IPS DF 19.7 (cell line): ENCODE measurements at places on chromosomes 16 and 17.

GRCh38 chr17:28549236-28550132 is 2.9 kb downstream of the UNC119 start:
- DNase-seq, result no peak

DNA sequence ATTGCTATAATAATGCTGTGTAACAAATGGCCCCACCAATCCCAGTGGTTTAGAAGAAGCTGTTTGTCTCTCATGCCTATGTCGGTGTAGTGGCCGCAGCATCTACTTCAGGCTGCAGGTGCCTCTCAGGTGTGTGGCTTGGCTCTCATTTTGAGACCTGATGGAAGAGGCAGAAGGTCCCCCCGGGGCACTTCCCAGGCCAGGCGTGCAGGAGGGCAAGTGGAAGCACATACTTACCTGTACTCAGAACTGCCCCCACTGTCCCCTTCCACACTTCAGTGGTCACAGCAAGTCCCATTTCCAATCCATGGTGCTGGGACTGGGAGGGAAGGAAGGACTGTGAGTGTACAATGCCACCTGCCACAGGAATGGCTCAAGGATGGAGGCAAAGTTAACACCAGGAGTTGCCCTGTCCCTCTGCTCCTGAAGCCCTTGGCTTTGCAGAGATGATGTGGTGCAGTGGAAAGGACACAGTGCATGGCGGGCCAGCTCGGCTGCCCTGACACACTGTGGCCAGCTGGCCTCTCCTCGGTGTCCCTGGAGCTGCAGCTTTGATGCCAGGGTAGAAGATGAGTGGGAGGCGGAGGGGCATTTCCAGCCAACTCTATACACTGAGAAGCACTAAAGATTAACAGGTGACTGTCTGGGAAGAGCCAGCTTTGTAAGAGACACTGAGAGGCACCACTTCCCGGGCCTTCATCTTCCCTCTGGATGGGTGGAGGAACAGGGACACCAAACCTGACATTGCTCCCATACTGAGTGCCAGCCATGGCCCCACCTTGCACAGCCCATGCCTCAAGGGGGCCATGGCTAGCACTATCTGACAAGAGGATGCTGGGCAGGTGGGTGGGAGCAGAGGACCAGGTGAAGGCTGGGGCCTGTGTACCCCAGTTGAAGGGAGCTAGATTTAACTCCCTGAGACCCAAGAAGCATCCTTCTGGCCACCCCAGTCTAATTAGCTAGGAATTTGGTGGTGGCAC is 105.9 kb downstream of the METRNL start:
- no peak for DNase-seq

GRCh38 chr16:57732037-57732436 is 3.5 kb upstream of the KATNB1 start:
- DNase-seq, result no peak

DNA sequence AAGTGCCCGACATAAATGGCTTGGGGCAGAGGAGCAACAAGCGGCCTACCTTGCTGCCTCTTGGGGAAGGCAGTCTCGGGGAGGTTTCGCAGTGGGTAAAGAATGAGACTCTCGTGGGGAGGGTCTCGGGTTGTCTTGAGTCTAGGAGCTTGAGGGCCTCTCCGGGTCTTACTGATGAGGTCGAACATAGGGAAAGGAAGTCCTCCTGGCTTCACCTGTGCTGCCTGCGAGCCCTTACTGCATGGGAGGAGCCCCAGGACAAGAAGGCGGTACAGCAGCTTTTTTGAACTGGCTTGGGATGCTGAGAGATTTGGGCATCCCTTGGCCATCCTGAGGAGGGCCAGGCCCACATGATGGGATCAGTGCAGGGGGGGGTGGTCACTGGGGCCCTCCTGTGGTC is 71.4 kb downstream of the SPECC1 start:
- DNase-seq, result no peak

DNA sequence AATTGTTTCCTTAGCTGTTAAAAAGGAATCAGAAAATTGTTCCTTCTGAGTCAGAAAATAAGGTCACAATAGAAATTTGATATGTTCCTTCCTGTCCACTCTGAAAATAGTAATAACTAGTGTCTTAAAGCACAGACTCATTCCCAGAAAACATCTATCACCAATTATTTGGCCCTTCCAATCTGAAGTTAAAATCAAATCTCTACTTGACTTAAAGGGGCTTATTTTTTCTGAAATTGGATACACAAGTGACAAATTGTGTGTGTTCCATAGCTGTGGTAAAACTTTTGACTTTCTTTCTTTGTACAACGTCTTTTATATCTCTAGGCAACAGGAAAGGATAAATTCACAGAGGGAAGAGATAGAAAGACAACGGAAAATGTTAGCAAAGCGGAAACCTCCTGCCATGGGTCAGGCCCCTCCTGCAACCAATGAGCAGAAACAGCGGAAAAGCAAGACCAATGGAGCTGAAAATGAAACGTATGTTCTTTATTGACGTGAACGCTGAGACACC is 54.5 kb upstream of the MRC2 start:
- DNase-seq, result no peak

DNA sequence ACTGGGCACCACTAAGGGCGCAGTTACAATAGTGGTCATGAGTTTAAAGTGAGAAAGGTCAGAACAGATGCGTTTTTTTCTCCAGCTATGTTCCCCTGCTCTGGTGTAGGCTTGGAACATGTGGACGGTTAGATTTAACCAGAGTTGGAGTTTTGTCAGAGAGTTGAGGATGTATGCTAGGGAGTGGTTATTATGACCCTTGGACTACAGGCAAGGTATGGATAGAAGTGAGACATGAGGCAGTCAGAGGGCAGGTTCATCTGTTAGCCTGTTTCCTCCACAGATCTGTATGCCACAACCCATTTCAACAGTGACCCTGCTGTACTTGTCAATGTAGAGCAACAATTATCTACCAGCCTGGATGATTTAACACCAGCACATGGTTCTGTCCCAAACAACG is 22.6 kb downstream of the TPPP3 start:
- no peak for DNase-seq

DNA sequence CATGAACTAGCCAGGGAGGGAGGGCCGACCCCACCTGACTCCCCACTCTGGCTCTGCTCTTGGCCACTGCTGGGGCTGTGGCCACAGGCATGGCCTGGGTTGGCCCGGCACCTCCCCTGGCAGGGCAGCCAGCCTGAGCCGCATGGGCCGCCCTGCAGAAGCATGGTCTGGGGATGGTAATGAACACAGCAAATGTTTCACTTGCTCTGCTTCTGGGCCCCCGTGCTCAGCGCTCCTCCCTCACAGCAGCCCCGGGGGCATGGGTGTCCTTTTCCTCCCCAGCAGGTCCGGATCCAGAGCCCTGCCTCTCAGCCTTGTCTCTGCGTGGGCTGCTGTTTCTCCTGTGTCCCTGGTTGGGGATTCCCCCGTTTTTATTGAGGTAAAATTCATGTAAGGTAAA is 30.9 kb upstream of the KCNJ12 start:
- no peak for DNase-seq

DNA sequence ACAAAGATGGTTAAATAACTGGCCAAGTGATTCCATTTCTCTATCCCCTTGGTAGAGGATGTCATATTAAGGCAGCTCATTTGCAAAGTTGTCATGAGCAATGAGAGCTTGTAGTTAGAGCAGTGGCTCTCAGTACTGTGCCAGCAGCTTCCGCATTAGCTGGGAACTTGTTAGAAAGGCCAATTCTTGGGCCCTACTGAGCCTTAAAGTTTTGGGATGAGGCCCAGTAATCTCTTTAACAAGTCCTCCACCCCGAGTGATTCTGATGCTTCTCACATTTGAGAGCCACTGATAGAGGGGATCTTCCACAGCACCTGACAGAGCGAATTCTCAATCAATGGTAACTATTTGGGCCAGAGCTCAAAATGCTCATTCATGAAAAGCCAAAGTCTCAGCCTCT is 20.2 kb upstream of the CCL1 start:
- DNase-seq, result no peak

GRCh38 chr17:62631936-62632924 is 4.8 kb downstream of the MRC2 start:
- no peak for DNase-seq

- no peak for DNase-seq
These were observed 3.8 kb downstream of the UBE2O start for GRCh38 chr17:76449126-76449525.

GRCh38 chr17:81486199-81486810 is 26.3 kb downstream of the ACTG1 start:
- no peak for DNase-seq

GRCh38 chr17:35932586-35932985 is 2.0 kb upstream of the RDM1 start:
- DNase-seq, result no peak

- no peak for DNase-seq
These were observed 328.9 kb upstream of the MAF start for GRCh38 chr16:79929260-79929965.

GRCh38 chr17:43114151-43114552 is 11.0 kb downstream of the BRCA1 start:
- no peak for DNase-seq

DNA sequence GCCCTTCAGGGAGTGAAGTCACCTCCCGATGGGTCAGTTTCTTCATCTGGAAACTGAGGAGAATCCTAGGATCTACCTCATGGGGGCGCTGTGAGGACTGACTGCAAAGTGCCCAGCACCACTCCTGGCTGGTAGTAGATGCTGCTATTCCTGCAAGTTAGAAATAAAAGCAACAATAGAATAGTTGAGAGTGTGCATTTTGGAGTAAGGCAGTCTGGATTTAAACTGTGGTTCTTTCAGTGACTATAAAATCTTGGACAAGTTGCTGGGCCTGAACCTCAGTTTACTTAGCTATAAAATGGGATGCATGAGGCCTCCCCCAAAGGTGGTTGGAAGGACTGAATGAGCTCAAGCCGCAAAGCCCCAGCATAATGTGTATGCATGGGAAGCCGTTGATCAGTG is 70.6 kb downstream of the CYB5B start:
- peak; percentile 38 for DNase-seq

DNA sequence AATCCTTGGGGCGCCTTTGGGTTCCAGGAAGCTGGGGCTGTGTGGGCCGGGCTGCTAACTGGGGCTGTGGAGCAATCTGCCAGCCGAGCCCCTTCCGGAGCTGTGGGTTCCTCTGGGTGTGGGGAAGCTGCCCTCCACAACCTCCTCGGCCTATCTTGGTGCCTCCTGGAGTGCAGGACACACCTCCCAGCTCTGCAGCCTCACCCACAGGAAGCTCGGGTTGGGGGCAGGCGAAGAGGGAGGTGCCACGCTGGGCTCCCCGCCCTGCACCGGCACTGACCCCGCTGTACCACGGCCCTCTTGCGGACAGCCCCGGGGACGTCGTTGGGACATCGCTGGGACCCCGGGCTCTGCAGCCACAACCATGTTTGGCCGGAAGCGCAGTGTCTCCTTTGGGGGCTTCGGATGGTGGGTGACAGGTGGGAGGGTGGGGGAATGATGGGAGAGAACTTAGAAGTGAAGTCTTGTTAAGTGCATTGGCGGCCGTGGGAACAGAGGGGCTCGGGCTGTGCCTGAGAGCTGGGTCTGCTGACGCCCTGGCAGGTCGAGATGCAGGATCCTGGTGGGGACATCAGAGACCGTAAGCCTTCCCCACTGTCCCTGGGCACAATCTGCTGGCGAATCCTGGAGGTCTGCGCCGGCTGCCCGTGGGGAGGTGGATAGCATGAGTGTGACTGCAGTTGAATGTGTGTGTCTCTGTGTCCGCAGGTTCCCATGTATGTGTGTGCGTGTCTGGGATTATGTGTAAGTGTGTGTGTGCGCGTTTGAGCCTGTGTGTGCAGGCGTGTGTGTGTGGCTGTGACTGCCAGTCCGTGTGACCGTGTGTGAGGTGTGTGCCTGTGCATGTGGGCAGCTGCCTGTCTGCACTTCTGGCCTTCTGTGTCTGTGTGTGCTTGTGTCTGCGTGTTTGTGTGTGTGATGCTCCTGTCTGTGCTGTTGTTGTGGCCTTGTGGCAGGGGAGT is at the start of gene RAP1GAP2:
RAP1GAP2 (plus strand) TSS at position 275 of the 962 bp plus-strand sequence; CDS start at position 365, 90 bp downstream.
- DNase-seq, result no peak

- DNase-seq, result no peak
These were observed 17.5 kb downstream of the B9D1 start for GRCh38 chr17:19345067-19345460.

GRCh38 chr17:9206741-9207332 is 185.5 kb downstream of the NTN1 start:
- DNase-seq, result no peak

DNA sequence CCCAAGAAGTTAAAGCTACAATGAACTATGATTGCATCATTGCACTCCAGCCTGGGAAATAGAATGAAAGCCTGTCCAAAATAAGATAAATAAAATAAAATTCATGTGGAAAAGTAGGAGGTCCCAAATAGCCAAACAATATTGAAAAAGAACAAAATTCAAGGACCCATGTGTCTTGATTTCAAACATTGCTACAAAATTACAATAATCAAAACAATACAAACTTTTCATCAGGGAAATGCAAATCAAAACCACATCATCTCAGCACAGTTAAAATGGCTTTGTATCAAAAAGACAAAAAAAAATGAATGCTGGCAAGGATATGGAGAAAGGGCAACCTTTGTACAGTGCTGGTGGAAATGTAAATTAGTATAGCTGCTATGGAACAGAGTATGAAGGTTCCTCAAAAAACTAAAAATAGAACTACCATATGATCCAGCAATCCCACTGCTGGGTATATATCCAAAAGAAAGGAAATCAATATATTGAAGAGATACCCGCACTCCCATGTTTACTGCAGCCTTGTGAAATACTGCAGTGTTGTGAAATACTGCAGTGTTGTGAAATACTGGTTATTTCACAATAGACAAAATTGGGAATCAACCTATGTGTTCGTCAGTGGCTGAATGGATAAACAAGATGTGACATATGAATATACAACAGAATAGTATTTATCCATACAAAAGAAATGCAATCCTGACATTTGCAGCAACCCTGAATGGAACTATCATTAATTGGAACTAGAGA is 24.5 kb upstream of the ZNF287 start:
- no peak for DNase-seq

- DNase-seq, result no peak
These were observed 20.9 kb upstream of the STH start for GRCh38 chr17:45977976-45978626.

DNA sequence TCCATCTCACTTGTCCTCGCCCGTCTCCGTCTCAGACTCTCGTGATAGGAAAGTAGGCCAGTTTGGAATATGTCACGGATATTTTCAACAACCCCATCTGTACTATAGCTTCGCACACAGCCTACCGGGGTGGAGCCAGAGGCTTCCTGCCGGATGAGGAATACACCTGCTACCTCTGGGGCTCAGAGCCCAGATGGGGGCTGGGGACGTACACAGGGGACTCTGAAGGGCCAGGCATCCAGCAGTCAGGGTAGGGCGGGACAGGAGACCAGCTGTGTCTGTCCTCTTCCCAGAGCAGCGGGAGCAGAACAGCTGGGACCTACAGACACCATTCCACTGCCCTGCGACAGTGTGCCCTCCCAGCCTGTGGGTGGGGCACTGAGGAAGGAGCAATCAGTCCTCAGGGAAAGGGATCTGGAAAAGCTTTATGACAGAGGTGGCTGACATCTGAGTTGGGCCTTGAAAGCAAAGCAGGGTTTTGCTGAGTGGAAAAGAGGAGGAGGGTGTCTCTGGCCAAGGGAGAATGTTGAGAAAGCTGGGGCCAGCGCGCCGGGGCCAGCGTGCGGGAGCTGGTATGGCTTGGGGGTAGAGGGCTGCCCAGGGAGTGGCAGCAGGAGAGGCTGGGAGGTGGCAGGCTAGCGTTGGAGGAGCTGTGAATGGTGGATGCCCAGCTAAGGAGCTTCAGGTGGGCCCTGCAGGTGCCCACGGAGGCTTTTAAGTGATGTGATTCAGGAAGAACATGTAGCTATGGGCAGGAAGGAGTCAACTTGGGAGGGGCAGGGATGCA is 11.5 kb upstream of the SRCIN1 start:
- no peak for DNase-seq
